ENCODE measurements at places on chromosomes 5 and 9. TPM values are rescaled to one million over a fixed set of nuclear protein-coding genes. Genes with fewer than 3 reads are reported as not detected.

The OR13F1 gene
- not detected for total RNA-seq

The PCDHGA4 gene
- 0.16 TPM for total RNA-seq

The CD14 gene
- 3.4 TPM for total RNA-seq

The UBE2B gene
- total RNA-seq = 66.6 TPM

The KCNV2 gene
- total RNA-seq = not detected

The FOXD4L3 gene
- not detected for total RNA-seq

The GFI1B gene
- 0.17 TPM for total RNA-seq

The PJA2 gene
- total RNA-seq = 16.2 TPM

The FUT7 gene
- 0.07 TPM for total RNA-seq

The FGD3 gene
- 0.55 TPM for total RNA-seq

The HAUS6 gene
- 25.7 TPM for total RNA-seq
